Stimulated activated CD4-positive, alpha-beta T cell treated with anti-CD3 and anti-CD28 coated beads, Interleukin-4, amount 100 ng/mL, for 1 hour (primary cell): ENCODE measurements at places on chromosomes 7 and 10.

- no peak for DNase-seq
Measured at GRCh38 chr10:117488004-117488403, 54.5 kb upstream of the EMX2 start.

DNA sequence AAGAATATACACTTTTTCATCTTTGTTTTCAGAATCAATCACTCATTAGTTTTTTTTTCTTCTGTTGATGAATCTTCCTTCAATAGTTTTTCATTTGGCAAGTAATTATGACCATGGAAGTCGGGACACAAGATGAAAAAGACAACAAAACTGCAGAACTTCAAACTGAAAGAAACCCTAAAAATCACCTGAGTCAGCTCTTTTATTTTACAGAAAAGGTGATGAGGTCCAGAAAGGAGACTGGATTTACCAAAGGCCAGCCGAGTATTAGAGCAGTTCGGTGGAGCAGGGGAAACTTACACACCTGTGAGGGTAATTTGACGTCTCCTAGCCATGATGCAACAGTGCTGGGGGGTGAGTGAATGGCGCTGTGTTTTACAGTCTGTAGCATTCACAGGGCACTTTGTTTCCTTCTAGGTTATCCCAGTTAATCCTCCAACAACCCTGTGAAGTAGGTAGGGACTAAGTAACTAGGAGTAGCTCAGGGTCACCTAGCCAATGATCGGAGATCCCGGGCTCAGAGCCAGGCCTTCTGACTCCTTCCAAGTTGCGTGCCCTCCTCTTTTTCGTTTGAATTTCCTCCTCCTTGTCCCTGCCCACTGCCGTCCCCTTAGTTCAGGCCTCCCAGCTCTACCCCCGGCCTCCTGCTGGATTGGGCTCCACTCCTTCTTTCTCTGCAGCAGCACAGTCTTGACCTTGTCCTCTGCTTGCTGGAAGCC is 14.0 kb downstream of the RBM20 start:
- DNase-seq = no peak

- DNase-seq = no peak
Measured at GRCh38 chr10:31773749-31774298, 154.8 kb downstream of the ARHGAP12 start.

GRCh38 chr7:148699782-148700629 is 1.3 kb downstream of the CUL1 start:
- DNase-seq = no peak

- no peak for DNase-seq
Measured at GRCh38 chr7:44767134-44767911, 18.7 kb downstream of the ZMIZ2 start.

- no peak for DNase-seq
Measured at GRCh38 chr10:48604991-48605508, at the start of gene ARHGAP22. Gene ARHGAP22 (minus strand): TSS chr10:48605073. CDS start chr10:48604796, 277 bp downstream.

- no peak for DNase-seq
Measured at GRCh38 chr10:35339942-35340341, 3.6 kb downstream of the CCNY start.

DNA sequence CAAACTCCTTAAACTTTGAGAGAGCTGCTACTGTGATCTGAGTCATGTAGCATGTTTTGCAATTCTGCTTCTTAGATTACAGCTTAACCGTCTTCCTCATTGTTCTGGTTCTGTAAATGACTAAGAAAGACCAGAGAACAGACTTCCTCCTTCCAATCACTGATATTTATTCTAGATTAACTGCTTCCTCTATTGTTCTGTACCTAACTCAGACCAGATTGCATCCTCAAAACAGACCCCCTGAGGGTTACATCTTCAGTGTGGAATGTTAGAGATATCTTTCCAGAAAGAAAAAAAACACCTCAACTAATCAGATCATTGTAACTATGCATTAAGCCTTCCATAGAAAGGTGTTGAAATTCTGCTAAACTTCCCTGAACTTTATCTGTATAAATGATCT is 5.7 kb upstream of the PIP start:
- no peak for DNase-seq

DNA sequence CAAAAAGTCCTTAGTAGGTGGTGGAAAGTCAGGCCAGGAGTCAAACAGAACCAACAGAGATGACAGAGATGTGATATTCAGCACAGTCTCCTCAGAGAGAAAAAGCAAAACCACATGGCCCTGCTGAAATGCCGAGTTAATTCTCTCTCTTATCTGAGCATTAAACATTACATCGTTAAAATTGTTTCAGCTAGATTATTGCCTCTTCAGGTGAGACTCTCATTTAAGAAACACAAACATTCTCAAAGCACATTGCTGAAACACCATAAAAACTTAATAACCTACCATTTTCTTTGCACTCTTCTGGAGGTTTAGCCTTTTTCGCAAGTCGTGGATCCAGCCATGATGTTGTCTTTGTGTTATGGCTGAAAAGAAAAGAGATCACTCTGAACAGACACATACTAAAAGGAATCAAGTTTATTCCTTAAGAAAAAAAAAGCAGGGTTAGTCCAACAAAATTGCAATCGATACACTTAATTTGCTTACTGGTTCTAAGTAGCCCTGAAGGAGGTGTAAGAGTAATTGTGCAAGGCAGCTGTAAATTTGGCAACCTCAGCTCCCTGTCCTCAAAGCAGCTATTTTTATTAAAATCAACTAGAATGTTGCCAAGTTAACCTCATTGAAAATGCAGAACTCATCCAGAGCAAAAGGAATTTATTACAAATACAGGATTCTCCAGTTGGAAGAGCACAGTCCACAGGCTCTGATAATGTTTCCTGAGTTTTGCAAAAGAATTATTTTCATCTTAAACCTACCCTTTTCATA is 691.1 kb downstream of the PHTF2 start:
- DNase-seq = no peak

- DNase-seq = no peak
Measured at GRCh38 chr7:77661816-77662215, 34.4 kb upstream of the RSBN1L start.

DNA sequence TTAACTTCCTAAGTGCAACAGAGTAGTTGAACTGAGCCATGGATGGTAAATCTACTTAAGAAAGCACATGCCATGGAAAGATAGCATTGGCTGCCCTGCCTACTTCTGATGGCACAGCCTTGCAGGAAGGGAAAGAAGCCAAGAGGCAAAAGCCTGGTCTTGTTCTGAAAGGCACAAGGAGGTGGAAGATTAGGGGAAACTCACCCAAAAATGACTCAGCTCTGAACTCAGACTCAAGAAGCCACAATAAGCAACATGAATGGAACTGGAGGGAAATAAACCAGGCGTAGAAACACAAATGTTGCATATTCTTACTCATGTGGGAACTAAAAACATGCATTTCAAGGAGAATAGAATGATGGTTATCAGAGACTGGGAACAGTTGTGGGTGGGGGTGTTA is 20.8 kb upstream of the ALOX5 start:
- no peak for DNase-seq

DNA sequence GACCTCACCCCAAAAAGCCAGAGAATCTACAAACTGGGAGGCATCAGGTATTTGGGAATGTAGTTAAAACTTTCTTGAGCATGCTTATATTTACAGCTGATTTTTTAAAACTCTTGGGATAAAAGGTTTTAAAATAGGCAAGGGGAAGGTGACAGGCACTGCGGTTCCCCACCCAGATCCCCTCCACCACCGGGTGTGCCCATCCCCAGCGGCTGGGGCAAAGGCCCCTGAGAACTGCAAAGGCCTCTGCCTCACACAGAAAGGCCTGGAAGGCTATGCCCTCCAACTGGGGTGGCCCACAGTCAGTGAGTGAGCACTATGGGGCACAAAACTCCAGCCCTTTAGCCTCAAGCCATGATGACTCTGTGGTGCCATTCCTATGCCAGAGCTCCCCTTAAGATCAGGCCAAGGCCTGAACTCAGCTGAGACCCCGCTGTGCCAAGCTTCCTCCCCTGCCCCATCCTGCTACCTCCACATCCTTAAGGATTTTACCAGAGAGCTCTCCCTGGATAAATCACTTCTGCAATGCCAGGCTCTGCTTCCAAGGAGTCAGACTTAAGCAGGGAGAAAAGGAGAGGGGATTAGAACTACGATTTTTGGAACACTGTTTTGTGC is 299.1 kb downstream of the GRID1 start:
- DNase-seq = no peak

- no peak for DNase-seq
Measured at GRCh38 chr7:51732116-51732515, 415.5 kb upstream of the COBL start.

DNA sequence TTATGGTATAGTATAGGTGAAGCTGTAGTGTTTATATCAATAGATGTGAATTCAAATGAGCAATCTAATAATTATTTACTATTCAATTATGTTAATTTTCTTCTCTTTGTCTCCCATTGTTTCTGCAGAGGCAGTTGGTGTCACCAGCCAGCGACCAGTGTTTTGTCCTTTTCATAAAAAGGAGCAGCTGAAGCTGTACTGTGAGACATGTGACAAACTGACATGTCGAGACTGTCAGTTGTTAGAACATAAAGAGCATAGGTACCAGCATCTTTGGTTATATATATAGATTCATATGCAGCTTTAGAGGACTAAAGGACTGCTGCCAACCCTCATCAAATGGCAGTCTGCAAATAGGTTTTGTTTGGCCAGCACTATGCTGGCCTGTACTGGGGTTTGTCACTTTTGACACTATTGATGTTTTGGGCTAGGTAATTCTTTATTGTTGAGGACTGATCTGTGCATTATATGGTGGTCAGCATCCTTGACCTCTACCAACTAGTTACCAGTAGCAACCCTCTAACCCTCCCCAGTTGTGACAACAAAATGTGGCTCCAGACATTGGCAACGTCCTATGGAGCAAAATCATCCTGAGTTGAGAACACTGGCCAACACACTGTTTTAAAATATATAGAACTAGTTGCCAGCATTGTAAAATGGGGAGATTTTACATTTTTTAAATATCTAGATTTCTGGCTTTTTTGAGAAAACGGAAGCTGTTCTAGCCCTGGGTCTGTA is 59.2 kb downstream of the TRIM24 start:
- no peak for DNase-seq

GRCh38 chr10:7558036-7558435 is 108.7 kb downstream of the ITIH5 start:
- no peak for DNase-seq

- DNase-seq = no peak
Measured at GRCh38 chr10:30637881-30638467, 8.4 kb upstream of the LYZL2 start.

DNA sequence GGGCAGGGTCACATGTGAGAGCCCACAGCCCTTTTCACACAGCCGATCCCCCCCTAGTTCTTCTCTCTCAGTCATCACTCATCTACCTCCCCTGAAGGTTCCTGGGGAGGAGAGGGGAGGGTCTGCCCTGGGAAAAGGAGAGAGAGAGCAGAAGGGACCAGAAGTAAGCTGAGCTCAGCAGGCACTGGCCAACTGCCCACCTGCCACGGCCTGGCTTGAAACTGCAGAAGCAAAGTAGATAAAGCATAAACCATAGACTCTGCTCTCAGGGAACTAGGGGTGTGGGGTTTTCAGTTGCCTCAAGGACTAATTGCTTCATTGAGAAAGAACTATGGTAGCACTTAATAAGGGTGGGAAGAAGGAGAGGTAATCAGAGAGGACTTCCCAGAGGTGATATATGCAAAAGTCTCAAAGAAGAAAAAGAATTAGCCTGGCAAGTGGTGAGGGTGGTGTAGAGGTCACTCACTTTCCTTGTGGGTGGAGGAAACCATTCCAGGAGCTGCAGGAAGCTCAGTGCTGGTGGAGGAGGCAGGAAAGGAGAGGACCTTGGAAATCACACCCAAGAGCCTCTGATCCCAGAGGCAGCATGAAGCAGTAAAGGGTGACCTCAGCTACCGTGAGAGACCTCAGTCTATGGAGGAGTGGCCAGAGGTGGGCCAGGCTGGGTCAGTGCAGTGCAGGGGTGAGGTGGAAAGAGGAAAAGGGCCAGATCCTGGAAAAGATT is 17.2 kb downstream of the PILRA start:
- no peak for DNase-seq

DNA sequence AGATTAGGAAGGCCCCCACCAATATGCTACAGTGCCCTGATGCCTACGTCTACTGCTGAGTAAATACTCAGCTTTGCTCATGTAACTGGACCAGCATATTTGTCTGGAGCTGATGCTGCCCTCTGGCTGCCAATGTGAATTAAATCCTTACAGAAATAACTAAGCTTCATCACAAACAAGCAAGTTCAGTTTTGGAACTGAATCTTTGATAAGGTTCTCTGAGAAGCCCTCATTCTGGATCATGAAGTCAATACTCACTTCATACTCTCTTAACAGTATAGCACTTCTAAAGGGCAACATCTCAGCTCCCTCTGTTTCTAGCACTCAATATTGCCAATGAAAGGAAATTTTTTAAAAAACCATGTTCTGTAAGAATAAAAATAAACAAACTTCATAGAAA is 246.7 kb downstream of the ETV1 start:
- DNase-seq = no peak

- no peak for DNase-seq
Measured at GRCh38 chr10:118669835-118670234, 74.4 kb upstream of the PRLHR start.

GRCh38 chr10:122508021-122508420 is 46.7 kb downstream of the HTRA1 start:
- no peak for DNase-seq

DNA sequence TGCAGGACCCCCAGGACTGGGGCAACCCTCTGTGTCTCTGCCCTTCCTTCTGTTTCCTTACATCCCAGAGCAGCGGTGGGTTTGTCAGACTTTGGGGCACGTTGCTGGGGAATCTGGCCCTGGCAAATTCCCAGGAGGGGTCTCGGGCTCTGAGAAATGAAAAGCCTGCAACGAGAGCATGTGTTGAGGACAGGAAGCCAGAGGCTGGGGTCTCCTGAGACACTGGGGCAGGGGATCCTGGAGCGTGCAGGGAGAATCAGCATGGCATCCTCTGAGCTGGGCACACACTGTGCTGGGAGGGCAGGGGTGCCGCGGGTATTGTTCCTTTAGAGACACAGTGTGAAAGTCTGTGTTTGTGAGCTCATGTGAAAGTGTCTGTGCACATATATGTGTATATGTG is 279.9 kb upstream of the PPP2R2D start:
- no peak for DNase-seq

DNA sequence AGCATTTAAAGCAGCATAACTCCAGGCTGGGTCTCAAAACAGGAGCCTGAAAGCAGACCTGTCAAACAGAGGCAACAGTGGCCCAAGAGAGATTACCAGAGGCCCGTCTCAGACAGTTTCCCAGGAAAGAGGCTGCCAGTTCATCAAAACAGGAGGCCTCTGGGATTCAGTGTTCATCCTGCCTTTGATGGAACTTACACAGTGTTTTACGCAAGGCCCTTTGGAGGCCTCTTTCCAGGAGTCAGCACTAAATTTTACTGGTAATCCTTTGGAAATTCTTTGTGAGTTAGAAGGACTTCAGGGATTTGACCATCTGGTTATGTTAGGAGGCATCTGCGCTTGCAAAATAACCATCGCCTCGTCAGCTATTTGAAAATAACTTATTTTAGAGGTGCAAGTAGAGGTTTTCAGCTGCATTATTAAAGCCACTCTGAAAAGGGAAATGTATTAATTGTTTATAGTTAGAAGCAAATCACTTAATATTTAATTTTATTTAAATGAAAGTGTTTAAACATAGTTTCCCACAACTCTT is 501.2 kb upstream of the COBL start:
- no peak for DNase-seq

GRCh38 chr10:48463318-48464003 is 141.4 kb downstream of the ARHGAP22 start:
- DNase-seq = no peak

GRCh38 chr7:4071370-4072058 is 610.6 kb upstream of the FOXK1 start:
- DNase-seq = no peak
